Tibial nerve (tissue), 4 donors: ENCODE measurements at places on chromosomes 6 and 20. TPM values are rescaled to one million over a fixed set of nuclear protein-coding genes. Genes with fewer than 3 reads are reported as not detected.

The VSTM2L gene
- total RNA-seq = not detected

The OR2H2 gene
- total RNA-seq = not detected

The B3GAT2 gene
- total RNA-seq = 0.30 TPM

The CAGE1 gene
- total RNA-seq = not detected

The TFAP2D gene
- not detected for total RNA-seq

The B3GALT4 gene
- 17.5 TPM for total RNA-seq

- no peak for DNase-seq
Measured at GRCh38 chr20:12925210-12925755, 83.5 kb upstream of the SPTLC3 start.

- DNase-seq = no peak
Measured at GRCh38 chr20:17674722-17675518, 7.1 kb downstream of the RRBP1 start.

DNA sequence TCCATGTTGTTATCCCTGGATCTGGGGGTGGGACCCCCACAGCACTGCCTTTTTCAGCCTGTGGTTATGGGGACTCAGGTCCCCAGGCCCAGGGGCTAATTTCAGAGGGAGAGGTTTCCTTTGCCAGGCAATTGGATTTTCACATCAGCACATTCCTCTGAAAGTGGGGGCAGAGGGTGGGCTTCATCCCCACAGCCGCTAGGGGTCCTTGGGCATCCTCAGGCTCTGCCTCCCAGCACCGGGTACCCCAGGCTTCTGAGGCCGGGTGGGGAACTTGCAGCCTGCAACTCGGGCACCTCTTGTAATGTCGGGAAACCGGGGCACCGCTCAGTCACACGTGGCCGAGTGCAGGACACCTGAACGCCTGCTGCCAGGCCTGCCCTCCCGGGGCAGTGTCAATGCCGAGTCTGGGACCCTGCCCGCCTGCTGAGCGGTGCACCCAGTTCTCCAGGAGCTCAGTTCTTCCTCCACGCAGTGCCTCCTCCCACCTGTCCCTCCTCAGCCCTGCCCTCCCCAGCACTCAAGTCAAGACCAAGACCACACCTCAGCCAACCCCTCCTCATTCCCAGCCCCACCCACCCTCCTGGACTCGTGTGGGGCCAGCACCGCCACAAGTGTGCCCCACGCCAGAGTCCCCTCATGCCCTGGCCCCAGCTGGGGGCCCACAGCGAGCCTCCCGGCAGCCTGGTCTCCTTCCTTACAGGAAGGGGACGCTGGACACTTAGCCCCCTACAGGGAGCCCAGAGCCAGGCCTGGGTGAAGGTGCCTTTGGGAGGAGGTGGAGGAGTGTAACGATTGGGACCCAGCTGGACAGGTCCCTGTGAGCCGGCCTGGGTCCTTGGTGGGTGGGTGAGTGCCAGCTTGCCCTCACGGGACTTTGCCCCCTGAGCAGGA is 8.8 kb upstream of the CHRNA4 start:
- no peak for DNase-seq

GRCh38 chr6:91730710-91731109 is 1143.8 kb upstream of the MAP3K7 start:
- no peak for DNase-seq

DNA sequence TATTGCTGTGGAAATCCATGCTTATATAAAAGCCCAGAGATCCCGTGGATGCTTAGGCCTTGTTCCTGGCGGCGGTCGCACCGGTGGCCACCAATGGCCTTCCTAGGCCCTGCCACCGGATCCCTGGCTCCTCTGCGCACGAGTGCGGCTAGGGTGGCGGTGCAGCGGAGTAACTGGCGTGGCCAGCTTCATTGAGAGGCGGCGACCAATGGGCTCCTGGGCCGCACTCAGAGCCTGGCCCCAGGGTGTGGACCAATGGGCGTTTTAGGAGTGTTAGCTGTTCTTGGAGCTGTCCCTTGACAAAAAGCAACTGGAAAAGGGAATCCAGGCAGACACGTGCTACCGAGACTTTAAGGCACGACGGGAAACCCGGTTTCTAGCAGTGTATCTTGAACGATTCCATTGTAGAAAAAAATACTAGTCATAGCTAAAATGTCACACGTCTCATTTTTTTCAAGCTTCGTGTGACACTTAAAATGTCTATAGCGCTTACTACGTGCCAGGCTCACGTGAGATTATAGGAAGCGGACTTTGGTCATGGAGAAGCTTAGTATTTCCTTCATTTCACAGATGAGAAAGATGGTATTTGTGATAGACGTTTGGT is 1.7 kb downstream of the AMD1 start:
- peak; percentile 76 for DNase-seq

DNA sequence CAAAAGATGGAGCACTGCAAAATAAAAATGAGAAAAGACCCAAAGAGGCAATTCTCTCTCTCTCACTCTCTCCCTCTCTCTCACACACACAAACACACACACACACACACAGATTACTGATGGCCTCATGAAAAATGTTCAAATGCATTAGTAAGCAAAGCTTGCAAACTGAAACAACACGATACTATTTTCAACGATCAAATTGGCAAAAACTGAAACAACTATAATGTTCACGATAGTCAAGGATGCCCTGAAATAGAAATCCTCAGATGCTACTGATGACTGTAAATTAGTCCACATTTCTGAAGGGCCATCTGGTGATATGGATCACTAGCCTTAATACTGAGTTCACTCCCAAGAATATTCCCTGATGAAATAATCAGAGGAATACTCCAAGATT is 100.8 kb downstream of the TRERF1 start:
- no peak for DNase-seq

- DNase-seq = no peak
Measured at GRCh38 chr6:38183856-38184584, 364.5 kb downstream of the ZFAND3 start.

- DNase-seq = no peak
Measured at GRCh38 chr6:42511803-42512422, 51.9 kb upstream of the UBR2 start.

GRCh38 chr20:45833030-45833882 is at the start of gene SNX21:
Gene SNX21 (plus strand): TSS chr20:45833799. CDS start chr20:45833920, 121 bp downstream.
- DNase-seq = peak; percentile 90

- no peak for DNase-seq
Measured at GRCh38 chr6:142189057-142189456, 42.0 kb downstream of the VTA1 start.

DNA sequence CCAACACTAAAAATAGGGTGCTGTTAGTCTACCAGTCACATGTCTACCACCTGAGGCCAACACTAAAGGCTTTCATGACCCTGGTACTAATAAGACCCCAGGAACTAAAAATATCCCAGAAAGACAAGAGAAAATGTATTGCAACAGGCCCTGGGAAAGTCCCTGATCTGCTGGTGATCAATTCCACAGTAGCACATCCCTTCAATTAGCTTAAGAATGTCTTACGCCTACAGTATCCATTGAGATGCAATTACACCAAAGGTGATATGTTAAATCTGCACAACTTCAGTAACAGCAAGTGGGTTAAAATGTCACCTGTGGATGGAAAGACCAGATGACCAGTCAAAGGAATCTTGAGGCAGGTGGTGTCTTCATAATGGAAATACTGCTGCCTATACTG is 3.1 kb downstream of the SEMG1 start:
- DNase-seq = no peak

DNA sequence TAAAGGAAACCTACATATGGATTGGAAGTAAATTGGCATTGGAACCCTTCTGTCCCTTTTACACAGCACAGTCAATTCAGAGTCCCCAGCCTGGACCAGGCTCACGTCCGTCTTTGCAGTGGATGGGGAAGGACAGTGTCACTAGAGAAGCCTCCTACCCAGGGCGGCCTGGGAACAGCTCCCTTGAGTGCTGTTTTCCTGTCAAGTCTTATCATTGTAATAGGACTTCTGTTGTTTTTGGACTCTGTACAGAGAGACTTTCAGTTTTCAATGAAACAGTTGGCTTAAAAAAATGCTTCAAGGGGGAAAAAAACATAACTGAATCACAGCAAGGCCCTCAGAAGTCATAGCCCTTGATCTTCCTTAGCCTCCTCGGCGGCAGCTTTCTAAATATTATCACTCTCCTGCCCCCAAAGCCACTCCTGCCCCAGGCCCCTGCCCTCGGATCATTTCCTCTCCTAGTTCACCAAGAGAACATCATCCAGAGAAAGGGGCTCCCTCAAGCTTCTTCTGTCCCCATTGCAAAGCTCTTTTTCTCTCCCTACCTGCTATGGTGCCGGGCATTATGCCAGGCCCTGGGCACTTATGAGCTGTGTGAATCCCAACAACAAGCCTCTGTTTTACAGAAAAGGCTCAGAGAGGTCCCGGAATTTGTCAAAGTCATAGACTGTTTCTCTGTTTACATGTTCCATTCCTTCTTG is 37.8 kb upstream of the CNKSR3 start:
- peak; percentile 24 for DNase-seq

DNA sequence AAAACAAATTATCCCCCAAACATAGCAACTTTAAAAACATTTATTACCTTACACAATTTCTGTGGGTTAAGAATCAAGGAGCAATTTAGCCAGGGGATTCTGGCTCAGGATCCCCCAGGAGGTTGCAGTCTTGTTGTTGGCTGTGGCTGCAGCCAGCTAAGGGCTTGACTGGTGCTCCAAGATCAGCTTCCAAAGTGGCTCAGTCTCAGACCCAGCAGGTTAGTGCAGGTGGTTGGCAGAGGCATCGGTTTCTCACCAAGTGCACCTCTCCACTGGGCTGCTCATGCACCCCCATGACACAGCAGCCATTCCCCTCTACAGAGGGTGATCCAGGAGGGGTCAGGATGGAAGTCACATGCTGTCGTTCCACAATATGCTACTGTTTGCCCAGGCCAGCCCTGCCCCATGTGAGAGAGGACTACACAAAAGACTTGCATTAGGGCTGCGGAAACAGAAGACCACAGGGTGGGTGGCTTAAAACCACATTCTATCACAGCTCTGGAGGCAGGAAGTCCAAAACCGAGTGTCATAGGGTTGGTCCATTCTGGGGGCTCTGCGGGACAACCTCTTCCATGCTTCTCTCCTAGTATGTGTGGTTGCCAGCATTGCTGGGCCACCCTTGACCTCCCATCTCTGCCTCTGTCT is 125.8 kb downstream of the C6orf118 start:
- no peak for DNase-seq

DNA sequence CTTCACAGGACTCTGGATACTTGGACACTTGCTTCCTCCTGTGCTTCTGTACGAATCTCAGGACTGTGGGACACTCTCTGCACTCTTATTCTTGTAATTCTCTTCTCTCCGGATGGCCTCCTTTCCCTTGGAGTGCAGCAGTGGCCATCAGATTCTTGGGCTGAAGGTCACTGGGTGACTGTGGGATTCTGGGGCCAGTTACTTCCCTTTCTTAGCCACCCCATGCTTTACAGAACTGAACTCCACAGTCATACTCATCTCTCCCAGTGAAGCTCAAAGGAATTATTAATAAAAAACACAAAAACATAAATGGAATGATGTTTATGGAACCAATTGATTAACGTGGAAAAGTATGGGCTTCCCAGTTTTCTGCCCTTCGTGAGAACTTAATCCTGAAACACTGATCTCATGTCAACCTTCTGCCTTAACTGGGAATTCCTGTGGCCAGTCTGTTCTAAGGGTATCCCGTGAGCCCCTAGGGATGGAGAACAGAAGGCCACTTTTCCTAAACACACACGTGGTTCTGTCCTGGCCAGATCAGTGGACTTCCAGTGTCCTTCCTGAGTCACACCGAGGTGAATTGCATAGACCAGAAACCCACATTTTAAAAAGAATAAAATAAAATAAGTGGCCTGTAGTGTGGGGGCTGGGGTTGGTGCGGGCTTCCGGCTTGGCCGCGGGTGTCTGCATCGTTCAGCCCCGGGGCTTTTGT is 23.6 kb upstream of the HLA-E start:
- DNase-seq = no peak
